ENCODE measurements at places on chromosomes 1 and 21.

DNA sequence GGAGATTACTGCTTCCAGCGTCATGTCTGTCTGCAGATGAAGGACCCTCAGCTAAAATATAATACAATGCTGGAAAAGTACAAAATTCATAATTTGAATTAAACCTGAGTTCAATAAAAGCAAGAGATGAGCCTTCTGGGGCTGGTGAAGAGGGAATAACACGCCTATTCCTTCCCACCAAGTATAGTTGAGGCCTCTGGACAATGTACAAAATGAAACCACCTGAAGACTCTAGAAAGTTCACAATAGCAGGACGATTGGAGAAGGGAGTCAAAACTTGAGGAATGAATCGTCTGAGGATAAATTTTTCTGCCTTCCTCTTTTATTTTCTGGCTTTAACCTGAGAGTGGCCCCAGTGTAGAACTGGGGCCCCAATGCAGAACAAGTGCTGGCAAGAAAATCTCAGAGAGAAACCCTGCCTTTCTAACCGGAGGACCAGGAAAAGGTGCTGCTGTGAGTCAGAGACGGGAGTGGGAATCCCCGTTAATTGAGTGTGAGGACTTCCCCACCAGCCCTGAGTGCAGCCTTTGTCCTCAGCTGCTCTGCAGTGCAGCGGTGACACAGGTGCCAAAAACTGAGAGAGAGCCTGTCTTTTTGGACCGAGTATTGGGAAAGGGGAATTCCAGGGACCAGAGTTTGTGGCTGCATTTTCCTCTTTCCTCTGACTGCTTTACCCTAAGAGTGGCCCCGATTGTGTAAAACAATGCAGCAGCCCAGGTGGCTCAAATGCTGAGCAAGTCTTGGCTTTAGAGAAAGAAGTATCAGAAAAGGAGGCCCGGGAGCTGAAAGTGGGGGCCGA, 264.9 kb downstream of the DYRK1A start:
- DNase-seq: peak; percentile 7

- DNase-seq: peak; percentile 92
These were observed 26.2 kb upstream of the SAMSN1 start for GRCh38 chr21:14572204-14572780.

DNA sequence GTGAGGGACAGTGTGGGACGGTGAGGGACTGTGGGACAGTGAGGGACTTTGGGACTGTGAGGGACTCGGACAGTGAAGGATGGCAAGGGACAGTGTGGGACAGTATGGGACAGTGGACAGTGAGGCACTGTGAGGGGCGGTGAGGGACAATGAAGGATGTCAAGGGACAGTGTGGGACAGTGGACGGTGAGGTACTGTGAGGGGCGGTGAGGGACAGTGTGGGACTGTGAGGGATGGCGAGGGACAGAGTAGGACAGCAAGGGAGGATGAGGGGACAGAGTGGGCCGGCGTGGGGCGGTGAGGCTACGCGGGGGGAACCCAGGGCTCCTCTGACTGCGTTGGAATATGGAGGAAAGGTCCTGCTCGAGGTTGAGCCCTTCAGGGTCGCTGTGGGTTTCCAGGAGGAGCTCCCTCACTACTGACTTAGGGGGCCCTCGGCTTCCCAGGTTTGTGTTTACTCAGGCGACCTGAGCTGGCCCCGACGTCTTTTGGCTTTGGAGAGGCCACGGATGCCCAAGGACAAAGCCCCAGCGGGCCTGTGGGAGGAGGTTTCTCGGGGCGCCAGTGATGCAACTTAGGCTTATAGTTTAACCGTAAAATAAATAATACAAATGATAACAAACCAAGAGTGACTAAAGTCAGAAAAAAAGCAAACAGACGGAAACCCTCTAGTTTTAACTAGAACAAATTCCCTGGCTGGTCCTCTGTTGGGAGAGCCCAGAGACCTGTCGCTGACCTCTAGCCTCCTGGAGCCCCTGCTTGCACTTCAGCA, 1.1 kb upstream of the ERRFI1 start:
- DNase-seq: no peak

DNA sequence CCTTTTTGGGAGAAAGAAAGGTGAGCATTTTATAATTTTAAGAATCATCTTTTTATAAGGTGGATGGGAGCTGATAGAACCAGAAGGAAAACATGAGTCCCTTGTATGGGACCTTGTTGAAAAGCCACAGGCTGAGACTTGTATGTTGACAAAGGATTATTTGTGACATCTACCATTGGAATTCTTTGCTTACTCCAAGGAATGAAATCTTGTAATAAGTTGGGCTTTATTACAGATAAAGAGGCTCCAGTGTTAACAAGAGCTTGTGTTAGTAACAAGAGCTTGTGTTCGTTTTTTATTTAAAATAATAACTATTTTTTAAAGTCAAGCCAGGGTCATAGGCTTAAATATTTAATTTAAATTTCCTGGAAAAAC, 201.1 kb upstream of the CHRM3 start:
- no peak for DNase-seq

GRCh38 chr1:159996653-159997052, 35.1 kb downstream of the PIGM start:
- DNase-seq: no peak

- no peak for DNase-seq
These were observed 787 bp downstream of the GRIK3 start for GRCh38 chr1:37033355-37034101.

GRCh38 chr1:27804791-27805190, 25.8 kb upstream of the PPP1R8 start:
- no peak for DNase-seq

GRCh38 chr1:92705446-92705845, 79.5 kb downstream of the EVI5 start:
- no peak for DNase-seq

DNA sequence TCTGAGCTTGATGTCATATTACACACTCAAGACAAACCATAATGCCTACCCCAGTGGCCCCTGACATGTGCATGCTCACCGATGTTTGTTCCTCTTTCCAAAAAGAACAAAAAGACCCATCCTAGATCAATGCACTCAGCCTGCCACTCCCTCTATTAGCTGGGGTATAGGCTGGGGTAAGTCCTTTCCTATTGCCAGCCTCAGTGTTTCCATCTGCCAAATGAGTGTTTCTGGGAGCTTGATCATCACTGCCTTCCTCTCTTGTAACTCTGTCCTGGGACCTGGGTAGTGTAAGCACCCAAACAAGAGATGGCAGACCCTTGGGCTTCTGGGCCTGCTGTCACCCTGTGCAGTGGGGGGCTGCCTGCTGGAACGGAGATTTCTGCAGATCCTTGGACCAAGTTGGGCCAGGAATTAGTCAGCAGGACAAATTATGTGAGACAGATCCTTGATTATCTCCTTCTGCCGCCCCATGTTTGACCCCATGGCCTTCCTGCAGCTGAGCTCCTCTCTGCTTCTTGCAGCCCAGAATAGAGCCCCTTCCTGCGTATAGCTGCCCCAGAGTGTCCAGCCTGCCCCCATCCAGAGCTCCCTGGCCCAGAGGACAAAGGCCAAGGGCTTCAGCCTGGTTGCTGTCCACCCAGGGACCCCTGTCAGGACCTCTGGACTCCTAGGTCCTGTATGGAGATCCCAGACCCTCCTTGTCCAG, 31.5 kb upstream of the LRP8 start:
- DNase-seq: no peak

DNA sequence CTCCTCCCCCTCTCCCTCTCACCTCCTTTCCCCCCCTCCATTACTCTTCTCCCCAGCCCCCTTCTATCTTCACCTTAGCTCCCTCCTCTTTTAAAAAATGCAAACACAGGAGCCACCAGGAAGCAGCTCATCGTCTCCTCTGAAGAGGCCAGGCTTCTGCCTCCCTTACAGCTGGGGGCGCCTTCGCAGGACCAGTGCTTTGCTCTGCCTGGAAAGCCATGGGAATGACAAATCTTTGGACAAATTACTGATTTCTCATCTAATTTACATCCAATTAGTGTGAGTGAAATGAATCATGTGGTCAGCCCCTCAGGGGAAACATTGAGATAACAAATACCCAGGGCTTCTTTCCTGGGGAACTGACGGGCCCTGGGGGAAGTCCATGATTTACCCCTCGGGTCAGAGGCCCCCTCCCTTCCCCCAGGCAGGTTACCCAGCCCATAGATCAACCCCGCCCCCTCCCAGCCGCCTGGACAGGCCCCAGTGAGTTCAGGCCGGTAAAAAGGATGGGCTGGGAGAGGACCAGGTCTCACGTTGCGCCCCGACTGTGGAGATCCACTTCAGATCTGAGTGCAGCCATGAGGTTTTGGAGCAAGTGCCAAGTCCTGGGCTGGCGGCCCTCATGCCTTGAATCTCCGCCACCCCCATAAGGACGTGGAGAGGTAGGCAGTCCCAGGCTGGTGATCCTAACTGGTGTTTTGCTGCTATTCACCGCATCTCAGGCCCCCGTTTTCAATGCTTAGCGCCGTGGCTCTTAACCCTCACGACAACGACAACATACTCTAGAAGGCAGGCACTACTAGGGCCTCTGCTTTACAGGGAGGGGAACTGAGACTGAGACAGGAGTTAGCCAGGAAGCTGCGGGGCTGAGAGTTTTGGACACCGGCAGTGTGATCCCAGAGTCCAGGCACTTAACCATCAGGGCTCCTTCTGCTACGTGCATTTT, 300.8 kb downstream of the RRAGC start:
- DNase-seq: no peak

- DNase-seq: no peak
These were observed 57.0 kb downstream of the HLCS start for GRCh38 chr21:36909423-36909822.

- no peak for DNase-seq
These were observed 1995.8 kb downstream of the NCAM2 start for GRCh38 chr21:22993822-22994574.

DNA sequence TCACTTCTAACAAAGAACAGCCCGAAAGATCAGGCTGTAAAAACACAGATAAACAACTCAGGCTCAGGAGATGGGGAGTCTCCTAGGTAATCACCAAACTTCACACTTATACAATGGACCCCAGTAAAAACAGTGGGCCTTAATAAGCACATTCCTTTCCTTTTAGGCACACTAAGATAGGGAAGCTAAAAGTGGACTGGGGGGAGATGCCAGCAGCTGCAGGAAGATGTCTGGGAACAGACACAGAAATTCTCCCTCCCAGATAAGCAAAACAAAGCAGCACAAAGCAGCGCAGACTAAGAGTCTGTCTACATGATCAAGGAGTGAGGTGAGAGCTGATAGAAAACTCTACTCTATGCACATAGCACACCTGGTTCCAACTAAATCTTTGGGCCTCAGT, 29.0 kb upstream of the CTBS start:
- no peak for DNase-seq

DNA sequence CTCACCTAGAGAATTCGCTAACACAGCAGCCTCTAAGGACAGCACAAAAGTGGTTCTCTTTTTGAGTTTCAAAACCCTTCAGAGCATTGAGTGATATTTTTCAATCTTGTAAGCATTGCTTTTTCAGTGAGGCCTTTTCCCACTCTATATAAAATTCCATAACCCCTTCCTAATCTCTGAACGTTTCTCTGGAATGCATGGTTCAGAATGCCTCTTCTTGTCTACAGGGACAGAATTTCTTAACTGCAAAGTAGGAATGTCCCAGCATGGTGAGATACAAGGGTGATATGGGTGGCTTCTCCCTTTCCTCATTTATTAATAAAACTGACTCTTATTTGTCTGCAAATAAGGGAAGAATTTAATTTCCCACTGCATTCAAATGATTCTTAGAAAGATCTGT, 377.9 kb downstream of the LTN1 start:
- DNase-seq: no peak

- DNase-seq: no peak
These were observed 120.7 kb upstream of the SOD1 start for GRCh38 chr21:31538816-31539215.

DNA sequence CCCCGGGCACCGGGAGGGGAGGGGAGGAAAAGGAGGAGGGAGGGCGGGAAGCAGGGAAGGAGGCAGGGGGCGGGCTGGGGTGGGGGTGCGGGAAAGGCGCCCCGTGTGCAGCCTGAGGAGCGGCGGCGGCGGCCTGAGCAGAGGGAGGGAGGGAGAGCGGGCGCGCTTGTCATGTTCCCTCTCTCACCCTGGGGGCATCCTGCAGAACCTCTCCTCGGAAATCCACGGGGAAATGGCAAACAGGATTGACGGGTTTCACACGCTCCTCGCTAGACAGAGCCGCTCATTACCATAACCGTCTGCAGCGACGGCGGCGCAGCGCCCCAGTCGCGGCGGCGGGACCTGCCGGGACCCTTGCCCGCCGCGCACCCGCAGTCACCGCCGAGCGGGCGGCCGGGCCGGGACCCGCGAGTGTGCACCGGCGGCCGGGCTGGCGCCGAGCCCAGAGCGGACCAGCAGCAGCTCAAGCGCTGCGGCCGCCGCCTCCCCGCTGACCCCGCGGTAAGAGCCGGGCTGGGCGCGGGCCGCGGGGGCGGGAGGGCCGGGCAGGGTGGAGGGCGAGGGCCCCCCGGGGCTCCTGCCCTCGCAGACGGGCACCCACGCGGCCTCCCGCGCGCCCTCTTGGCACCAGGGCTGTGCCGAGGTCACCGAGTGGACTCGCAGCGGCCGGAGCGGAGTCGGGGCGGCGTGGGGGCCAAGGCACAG, at the start of gene SERTAD4:
SERTAD4 (plus strand) TSS at position 286 of the 705 bp plus-strand sequence. CDS start 5,165 bp downstream, outside the sequence.
- DNase-seq: no peak

GRCh38 chr1:230379928-230380327, 46.2 kb downstream of the PGBD5 start:
- no peak for DNase-seq

All from suppressor macrophage treated with lipopolysaccharide for 1 hour (primary cell).